ENCODE measurements at places on chromosomes 6 and 20. TPM values are rescaled to one million over a fixed set of nuclear protein-coding genes. Genes with fewer than 3 reads are reported as not detected.

GRCh38 chr6:45487645-45488044 lies 109.9 kb upstream of the SUPT3H start:
- DNase-seq, result no peak

- no peak for DNase-seq
Observed at GRCh38 chr6:149497365-149497764, 12.6 kb upstream of the ZC3H12D start.

- no peak for DNase-seq
Observed at GRCh38 chr20:9088556-9088955, 19.7 kb downstream of the PLCB4 start.

The C2 gene
- total RNA-seq, result 322 TPM

The PHACTR1 gene
- total RNA-seq, result 63.2 TPM

The SMPDL3A gene
- 16.6 TPM for total RNA-seq

The CNR1 gene
- total RNA-seq, result 16.6 TPM

All from upper lobe of left lung (tissue), 6 donors.